ENCODE measurements at places on chromosomes 3 and 15.
A peak's percentile ranks its signal among the peaks of the same experiment; 100 is the strongest.

- no peak for DNase-seq
These were observed 3.7 kb upstream of the ZNF609 start for GRCh38 chr15:64456634-64457108.

- no peak for DNase-seq
These were observed 2.3 kb downstream of the B3GNT5 start for GRCh38 chr3:183255348-183255730.

DNA sequence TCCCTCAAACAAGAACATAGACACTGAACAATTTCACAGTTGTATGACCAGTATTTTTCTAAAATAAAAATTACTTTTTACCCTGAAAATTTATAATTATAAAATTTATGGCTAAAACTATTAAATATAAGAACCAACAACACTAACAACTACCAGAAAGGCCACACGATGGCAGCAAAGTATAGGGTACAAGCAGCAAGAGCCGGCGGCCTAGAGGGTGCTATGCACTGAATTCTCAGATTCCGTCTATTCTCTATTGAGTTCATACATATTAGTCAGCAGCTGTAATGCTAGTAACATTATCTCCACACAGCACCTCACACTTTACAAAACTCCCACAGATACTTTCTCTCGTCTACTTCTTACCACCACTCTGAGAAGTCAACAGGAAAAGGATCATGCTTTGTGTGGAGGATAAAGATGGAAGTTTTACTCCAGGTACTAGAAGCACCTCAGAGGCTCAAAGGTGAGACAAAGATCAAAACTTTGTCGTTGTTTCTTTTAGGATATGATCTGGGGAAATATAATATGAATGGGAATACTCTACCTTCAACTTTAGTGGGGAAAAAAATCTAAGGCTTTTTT is 160.5 kb downstream of the FGF12 start:
- DNase-seq = no peak

DNA sequence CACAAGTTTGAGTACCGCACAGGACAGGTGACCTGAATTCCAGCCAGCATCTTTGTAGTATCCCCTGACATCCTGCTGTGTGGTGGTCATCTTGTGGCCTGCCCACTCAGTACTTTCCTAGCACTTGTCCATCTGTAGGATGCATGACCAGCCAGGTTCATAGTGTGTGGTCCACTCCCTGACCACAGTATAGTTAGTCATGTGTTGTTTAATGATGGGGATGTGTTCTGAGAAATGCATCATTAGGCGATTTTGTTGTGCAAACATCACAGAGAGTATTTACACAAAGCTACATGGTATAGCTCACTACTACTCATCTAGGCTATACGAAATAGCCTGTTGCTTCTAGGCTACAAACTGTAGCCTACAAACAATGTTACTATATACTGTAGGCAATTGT is 16.9 kb upstream of the RBPMS2 start:
- no peak for DNase-seq

GRCh38 chr15:51076524-51077220 is 18.0 kb downstream of the TNFAIP8L3 start:
- DNase-seq = no peak

DNA sequence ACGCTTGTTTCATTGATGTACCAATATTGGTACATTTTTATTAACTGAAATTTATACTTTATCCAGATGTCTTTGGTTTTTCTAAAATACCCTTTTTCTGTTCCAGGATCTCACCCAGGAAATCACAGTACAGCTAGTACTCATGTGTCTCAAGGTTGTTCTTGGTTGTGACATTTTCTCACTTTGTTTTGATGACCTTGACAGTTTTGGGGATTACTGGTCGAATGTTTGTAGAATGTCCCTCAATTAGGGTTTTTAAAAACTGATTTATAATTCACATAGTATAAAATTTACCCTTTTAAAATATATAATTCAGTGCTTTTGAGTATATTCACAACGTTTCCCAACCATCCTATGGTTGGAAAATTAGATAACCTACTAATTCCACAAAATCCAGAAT is 6.3 kb upstream of the SNRPN start:
- DNase-seq = no peak

DNA sequence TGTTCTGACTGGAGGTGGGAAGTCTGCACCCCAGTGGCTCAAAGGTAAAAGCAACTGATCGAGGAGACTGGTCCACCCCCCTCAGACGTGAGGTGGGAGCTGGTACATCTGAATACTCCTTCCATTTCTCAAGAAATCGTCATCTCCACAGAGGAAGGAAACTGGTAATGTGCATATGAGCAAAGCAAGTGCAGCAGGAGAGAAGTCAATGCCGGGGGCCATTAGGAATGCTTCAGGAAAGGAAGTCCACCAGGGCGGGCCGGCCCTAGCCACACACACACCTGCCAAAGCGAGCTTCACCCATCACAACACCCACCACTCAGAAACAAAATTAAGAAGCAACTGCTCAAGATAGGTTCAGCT is 8.5 kb downstream of the TBC1D2B start:
- no peak for DNase-seq

GRCh38 chr3:85476891-85477495 is 518.2 kb downstream of the CADM2 start:
- no peak for DNase-seq

GRCh38 chr3:67083277-67083676 is 85.2 kb downstream of the KBTBD8 start:
- DNase-seq = peak; percentile 5

DNA sequence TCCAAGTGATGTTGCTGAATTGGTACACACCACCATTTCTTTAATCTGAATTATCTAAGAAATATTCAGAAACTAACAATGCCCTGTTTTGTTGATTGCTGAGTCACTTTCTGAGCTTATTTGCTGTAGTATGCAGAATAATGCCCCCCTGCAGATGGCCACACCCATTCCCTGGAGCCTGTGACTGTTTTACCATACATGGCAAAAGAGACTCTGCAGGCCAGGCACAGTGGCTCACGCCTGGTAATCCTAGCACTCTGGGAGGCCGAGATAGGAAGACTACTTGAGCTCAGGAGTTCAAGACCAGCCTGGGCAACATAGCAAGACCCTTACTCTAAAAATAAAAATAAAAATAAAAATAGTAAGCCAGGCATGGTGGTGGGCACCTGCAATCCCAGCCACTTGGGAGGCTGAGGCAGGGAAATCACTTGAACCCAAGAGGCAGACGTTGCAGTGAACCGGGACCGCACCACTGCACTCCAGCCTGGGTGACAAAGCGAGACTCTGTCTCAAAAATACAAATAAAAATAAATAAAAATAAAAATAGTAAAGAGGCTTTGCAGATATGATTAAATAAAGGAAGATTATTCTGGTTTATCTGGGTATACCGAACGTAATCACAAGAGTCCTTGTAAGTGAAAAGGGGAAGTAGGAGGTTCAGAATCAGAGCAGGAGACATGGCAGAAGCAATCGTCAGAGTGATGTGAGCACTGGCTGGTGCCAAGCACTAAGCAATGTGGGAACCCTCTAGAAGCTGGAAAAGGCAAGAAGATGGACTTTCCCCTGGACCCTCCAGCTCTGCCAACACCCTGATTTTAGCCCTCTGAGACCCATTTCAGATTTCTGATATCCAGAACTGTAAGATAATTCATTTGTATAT is 19.0 kb downstream of the PCYT1A start:
- no peak for DNase-seq

DNA sequence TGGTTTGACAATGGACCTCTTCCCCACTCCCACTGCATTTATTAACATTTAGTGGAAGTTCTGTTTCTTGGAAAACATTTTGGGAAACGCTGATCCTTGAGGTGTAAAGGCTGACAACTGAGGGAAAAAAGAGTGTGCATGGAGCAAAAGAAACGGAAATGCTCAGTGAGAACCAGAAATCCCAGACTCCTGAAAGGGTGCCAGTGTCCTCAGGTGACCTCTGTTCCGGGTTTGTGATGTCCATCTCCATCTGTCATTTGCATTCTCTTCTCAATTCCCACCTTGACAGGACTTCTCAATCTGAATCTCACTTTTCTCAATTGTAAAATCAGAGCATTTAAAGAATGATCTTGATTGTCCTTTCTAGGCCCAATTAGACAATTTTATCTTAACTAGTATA is 71.1 kb upstream of the FAM3D start:
- DNase-seq = no peak

- DNase-seq = no peak
These were observed 79.2 kb upstream of the ABHD17C start for GRCh38 chr15:80615783-80616391.

DNA sequence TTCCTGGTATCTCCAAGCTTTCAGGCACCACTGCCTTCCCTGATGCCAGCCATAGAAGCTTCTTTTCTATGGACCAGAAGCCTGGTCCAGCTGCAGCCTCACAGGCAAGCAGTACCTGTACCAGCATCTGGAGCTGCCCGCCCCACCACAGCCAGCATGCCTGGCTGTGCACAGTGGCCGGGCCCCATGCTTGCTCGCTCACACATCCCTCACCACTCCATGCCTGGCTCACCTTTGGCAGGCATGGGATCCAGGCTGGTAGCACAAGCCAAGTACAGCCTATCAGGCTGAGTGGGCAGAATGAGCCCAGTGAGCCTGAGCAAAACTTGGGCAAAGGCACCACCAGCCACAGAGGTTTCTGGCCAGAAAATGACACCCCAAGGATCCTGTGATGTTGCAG is 93.4 kb downstream of the TPRA1 start:
- no peak for DNase-seq

DNA sequence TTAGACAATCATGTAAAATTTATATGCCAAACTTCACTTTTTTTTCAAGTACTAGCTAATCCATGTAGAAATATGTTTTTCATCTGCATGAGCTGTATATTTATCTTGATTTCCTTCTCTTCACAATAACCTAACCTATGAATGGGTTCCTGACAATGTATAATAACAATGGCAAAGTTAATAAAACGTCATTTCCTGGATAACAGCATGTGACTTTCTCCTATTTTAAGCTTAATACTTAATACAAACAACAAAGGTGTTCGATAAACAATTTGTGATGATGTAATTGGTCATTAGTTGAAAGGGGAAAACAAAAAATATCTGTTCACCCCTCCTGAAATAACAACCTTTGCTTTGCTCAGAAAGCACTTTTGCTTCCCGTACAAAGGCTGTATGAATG is 20.4 kb downstream of the CD200 start:
- no peak for DNase-seq

GRCh38 chr3:33915796-33916546 is 117.5 kb downstream of the PDCD6IP start:
- DNase-seq = no peak

DNA sequence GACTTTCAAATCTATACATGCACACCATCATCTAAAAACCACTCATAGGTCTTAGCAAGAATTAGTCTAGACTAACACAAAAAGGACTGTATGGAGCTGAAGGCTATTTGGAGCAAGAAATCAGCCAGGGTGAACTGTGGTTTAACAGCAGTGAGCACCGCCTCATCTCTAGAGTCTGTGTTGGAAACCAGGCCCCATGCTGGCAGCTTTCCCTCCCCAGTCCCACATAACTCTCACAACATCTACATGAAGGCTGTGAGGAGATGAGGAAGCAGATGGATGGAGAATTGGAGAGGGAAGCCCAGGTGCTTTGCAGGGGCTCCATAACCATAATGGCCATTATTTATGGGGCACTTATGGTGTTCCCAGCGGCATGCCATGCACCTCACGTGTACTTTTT is 133.2 kb upstream of the TOPAZ1 start:
- no peak for DNase-seq

- no peak for DNase-seq
These were observed 4.2 kb upstream of the PLEKHO2 start for GRCh38 chr15:64837502-64837901.

GRCh38 chr3:113717818-113718217 is 21.4 kb upstream of the USF3 start:
- DNase-seq = no peak

- no peak for DNase-seq
These were observed 227.2 kb downstream of the ADAMTS17 start for GRCh38 chr15:100114571-100114970.

GRCh38 chr3:56998076-56998529 is 62.4 kb upstream of the SPATA12 start:
- DNase-seq = no peak

- no peak for DNase-seq
These were observed 6.3 kb downstream of the BNC1 start for GRCh38 chr15:83278191-83278590.

- no peak for DNase-seq
These were observed 22.6 kb upstream of the LRTM1 start for GRCh38 chr3:54950391-54951003.

- no peak for DNase-seq
These were observed 162.5 kb upstream of the SOX2 start for GRCh38 chr3:181549266-181549665.

- no peak for DNase-seq
These were observed 11.8 kb downstream of the TNK2 start for GRCh38 chr3:195896361-195897080.

GRCh38 chr3:16300881-16301359 is 35.9 kb downstream of the OXNAD1 start:
- no peak for DNase-seq

DNA sequence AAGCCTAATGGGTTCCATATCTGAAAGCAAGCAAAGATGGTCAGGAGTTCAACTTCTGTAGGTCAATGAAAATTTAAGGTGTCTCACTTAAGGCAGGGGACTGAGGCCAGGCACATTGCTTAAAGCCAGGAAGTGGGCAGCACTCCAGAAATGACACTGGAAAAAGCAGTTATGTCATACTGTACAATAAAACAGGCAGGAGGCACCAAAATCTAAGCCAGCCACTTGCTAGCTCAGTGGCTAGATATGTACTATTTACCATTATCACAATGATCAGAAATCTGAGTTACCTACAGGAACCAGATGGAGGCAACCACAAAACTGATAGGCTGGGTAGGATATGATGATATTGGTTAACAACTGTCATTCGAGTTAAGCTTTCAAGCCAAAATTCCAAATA is 57.3 kb downstream of the FRMD5 start:
- DNase-seq = no peak

DNA sequence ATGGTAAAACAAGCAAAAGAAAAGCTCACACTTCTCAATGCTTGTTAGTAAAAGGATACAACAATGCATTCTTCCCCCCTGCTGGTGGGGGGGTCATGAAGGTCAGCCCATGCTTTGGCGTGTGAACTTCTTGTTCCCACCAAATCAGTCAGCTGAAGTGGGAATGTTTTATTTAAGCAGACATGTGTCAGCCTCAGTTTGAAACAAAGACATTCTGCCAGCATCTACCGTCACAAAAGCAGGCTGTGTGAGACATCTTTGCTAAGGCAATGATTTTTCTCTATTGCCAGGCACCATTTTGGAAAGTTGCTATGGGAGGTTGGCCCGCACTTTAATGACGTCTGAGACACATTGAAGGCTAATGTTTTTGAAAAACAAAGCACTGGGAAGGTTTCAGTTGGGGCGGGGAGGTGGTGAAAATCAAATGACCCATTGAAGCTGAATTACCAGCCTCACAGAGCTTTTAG is 206.6 kb downstream of the TLE3 start:
- no peak for DNase-seq

Measured in stimulated activated CD8-positive, alpha-beta memory T cell treated with anti-CD3 and anti-CD28 coated beads, Interleukin-4, amount 100 ng/mL, for 1 hour (primary cell).